ENCODE measurements at places on chromosomes 16 and 17. TPM values are rescaled to one million over a fixed set of nuclear protein-coding genes. Genes with fewer than 3 reads are reported as not detected.

The KIF22 gene
- 201 TPM for total RNA-seq

The CMTR2 gene
- 15.1 TPM for total RNA-seq

The TNFRSF17 gene
- not detected for total RNA-seq

The GP1BA gene
- not detected for total RNA-seq

The RNF43 gene
- 0.91 TPM for total RNA-seq

The CLEC18A gene
- total RNA-seq, result 0.17 TPM

The KRTAP9-4 gene
- total RNA-seq, result not detected

The CSH2 gene
- not detected for total RNA-seq

The TBC1D28 gene
- not detected for total RNA-seq

All from activated naive CD4-positive, alpha-beta T cell treated with anti-CD3 and anti-CD28 coated beads for 36 hours (primary cell).